Kidney tubule cell (primary cell): ENCODE measurements at places on chromosomes 16 and 17.

- DNase-seq = no peak
Observed at GRCh38 chr16:86462334-86463084, 47.8 kb upstream of the FOXF1 start.

DNA sequence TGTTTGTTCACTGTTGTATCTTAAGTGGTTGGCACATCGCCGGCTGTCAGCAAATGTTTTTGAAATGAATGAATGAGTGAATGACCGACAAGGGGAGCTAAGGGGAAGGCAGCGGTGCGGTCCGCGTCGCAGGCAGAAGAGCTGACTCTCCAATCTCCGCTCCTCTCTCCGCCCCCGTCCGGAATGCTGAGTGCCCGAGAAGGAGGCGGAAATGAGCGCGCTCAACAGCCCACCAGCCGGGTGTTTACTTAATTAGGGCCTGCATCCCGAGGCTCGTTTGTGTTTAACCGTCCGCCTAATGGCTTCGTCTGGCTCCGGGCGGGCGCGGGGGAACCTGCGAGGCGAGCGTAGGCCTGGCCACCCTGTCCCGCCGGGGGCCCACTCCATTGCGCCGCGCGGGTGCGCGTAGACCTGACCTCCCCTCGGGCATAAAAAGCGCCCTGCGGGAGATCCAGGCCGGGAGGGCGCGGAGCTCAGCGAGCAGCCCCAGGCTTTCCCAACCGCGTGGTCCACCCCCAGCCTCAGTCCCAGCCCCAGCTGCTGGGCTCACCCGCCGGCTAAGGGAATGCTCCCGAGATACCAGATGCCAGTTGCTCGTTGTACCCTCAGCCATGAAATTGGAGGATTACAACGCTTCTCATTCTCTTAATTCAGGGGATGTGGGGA, 2.5 kb upstream of the CDH3 start:
- peak; percentile 71 for DNase-seq

DNA sequence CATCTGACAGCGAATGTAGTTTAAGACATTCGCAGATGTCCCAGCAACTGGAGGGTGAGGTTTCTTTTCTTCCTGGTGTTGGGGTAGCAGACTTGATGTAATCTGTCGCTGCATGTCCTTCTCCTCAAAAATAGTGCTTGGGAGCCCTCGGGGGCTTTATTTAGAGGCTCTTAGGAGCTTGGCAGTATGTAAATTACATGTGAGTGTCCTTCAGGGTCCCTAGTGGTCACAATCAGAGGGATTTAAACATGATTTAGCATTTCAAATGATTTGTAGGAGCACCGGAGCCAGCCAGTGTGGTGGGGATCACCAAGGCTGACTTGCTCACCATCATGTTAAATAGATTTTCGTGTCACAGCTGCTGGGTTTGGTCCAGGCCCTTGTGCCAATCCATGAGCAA, 8.8 kb upstream of the SALL1 start:
- DNase-seq = no peak

DNA sequence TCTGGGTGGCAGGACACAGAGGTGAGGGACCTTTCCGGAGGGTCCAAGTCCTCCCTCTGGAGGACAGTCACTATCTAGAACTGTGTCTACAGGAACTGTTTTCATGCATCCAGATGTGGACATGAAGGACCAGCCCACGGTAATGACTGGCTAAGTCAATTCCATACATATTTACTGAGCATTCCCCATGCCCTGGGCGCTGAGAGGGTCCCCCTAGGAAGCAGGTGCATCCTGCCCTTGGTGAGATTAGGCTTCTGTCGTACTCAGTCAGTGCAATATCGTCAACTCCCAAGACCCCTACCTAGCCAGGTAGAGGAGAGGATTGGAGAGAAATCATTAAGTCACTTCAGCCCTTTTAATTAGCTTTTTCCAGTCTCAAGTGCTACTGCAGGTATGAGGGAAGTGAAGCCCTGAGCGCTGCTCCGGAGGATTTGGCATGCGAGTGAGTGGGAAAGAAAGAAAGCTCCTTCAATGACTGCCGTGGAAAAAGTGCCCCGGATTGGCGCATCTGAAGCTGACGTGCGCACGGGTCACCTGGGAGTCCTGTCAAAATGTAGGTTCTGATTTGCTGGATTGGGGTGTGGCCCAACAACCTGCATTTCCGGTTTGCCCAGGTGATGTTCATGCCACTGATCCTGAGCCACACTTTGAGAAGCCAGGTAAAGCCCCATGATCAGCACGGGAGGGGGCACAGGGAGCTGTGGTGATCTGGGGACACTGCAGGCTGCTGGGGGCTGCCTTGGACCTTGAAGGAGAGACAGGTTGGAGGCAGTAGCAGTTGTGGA, 367.4 kb upstream of the TNRC6C start:
- DNase-seq = no peak

DNA sequence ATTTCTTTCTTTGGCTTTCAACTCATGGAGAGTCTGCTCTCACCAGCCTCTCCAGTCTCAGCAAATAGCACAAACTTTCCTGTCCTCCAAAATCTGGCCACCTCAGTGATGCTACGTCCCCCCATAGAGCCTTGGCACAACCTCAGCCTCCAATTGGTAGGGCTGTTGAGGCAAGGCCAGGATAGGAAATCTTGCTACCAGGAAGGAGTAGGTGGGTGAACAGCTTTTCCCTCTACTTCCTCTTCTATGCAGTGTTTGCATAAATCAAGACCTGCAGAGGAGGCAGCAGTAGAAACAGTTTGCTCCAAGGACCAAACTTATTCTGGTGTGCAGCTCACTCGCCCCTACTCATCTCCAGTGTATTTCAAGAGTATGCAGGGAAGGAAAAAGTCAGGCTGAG, 701 bp upstream of the DPEP2 start:
- DNase-seq = no peak

GRCh38 chr16:86496929-86497461, 13.3 kb upstream of the FOXF1 start:
- DNase-seq = no peak

- DNase-seq = no peak
Observed at GRCh38 chr16:50457423-50457822, 88.6 kb upstream of the BRD7 start.

GRCh38 chr16:82796047-82796446, 169.3 kb downstream of the CDH13 start:
- no peak for DNase-seq

- peak; percentile 37 for DNase-seq
Observed at GRCh38 chr17:50834429-50835300, 721 bp upstream of the WFIKKN2 start.

- DNase-seq = no peak
Observed at GRCh38 chr16:17237350-17237944, 233.3 kb downstream of the XYLT1 start.

GRCh38 chr17:82316651-82317393, 586 bp downstream of the CD7 start:
- no peak for DNase-seq

- no peak for DNase-seq
Observed at GRCh38 chr17:62892061-62892675, 73.9 kb upstream of the TANC2 start.

DNA sequence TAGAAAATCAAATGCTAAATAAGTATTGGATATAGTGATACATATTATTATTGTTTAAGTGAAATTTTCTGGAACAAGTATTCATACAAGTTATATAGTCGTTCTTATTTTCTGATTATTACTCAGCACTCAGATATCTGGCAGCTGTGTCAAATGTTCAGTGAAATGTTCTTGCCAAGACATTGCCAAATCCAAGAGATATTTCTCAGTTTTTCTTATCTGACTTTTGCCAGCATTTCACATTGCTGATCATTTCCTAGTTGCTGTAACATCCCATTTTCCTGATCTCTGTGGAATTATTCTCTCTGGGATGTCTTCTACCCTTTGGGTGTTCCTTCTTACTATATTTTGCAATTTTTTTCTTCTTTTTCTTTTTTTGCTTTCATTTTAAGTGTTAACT, 262.3 kb downstream of the KIF2B start:
- DNase-seq = no peak

DNA sequence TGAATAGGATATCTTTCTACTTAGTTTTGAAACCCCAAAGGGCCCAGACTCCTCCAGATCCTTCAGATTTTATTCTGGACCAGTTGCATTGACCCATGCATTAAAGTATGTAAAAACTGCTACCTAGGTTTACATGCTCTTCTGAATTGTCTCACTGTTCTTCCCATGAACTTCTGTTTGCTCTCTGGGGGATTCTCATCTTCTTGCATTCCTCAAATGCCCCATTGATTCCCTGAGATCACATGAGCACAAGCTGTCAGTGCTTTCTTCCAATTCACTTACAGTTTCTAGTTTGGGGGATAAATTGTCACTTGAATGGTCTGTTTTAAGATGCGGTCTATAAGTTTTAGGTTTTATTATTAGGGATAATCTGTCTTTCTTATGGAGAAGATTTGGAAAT, 188.9 kb upstream of the KIF2B start:
- DNase-seq = no peak

DNA sequence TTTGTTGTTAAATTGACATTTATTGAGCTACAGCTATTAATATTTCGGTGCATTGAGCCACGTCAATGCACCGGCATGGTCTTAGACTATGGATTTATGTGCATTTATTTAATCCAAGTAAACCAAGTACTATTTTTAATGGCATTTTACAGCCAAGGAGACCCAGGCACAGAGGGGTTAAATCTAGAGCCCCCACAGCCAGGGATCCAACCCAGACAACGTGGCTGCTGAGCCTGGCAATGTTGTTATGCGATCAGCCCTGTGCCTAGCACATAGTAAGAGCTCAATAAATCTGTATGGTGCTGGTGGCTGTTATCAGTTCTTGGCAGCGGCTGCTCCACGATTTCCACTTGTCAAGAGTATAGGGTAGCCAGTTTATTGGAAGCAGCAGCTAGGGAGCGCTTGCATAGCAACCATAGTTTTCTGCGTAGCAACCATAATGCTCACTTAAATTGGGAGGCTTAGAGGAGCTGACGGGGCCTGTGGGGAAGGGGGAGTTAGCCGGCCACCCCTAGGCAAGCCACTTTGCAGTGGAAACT, 541 bp upstream of the RBBP6 start:
- DNase-seq = no peak

GRCh38 chr17:41777157-41777573, 9.3 kb downstream of the JUP start:
- peak; percentile 94 for DNase-seq

- DNase-seq = peak; percentile 39
Observed at GRCh38 chr16:26993963-26994362, 72.8 kb upstream of the C16orf82 start.
